Activated T-cell treated with anti-CD3 and anti-CD28 coated beads for 48 hours (primary cell): ENCODE measurements at places on chromosomes 7 and 10.
A peak's percentile ranks its signal among the peaks of the same experiment; 100 is the strongest.

GRCh38 chr10:89759531-89759930, 58.1 kb downstream of the KIF20B start:
- DNase-seq, result no peak

DNA sequence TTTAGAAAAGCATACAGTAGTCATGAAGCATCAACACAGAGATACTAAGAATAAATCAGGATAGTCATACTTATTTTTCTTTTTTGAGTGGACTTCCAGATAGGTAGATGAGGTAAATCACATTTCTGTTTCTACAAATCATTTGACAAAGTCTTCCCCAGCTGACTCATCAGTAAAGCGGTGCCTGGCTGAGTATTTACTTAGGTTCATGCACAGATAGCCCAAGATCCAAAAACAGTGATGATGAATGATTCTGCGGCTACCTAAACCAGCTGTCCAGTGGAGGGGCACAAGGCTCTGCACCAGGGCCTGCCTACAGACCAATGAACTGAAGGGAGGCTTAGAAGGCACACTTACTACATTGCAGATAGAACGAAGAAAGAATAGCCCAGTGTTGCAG, 113.1 kb downstream of the PARP12 start:
- no peak for DNase-seq

DNA sequence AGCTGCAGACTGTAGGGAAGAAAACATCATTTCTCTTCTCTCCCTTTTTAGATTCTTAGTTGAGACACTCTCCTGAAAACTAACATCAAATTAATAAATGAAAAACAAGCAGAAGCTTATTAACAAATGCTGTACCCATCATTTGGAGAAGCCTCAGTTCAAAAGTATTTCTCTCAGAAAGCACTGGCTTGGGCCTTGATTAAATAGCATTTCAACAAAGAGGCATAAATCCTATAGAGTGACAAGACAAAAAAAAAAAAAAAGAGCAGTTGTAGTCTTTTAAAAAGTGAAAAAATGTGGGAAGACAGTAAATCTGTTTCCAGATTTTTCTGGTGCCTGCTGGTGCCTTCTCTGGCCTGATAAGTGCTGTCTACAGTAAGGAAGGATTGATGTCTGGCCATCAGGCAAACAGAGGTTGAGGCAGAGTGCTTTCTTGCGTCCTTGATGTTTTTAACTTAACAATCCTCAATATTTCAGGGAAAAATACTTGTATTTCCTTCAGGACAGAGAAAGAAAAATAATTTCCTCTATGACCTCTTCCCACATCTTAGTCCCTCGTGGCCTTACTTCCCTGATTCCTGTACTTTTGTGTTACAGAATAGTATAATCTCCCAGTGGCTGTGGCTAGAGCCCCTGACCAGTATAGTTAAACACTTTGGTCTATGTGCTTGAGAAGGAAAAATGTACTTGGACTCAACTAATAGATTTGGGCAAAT, 300.5 kb downstream of the HGF start:
- DNase-seq, result no peak

- peak; percentile 7 for DNase-seq
These were observed 63.4 kb downstream of the VTI1A start for GRCh38 chr10:112510384-112510783.

DNA sequence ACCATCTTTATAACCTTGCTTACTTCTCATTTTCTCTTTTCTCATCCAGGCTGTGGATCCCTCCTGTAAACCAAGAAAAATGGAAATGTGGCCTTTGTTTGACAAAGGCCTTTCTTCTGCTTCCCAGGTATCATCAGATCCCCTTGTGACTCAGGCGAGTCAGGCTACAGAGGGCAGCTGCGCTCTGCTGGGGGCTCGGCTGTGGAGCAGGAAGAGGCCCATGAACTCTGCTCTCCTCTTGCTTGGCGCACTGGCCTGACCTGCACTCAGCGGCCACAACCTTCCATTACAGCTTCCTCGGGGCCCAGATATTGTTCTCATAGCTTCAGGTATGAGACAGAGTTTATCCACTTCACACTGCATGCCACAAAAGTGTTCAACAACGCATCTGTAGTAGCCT, 457.6 kb upstream of the COBL start:
- DNase-seq, result no peak

- DNase-seq, result no peak
These were observed 5.7 kb downstream of the TNS3 start for GRCh38 chr7:47576031-47576865.
